ENCODE measurements at places on chromosomes 2 and 18. TPM values are rescaled to one million over a fixed set of nuclear protein-coding genes. Genes with fewer than 3 reads are reported as not detected.

GRCh38 chr2:132754392-132754791, 84.4 kb upstream of the LYPD1 start:
- ATAC-seq, result no peak

GRCh38 chr2:95044601-95045000, 19.1 kb downstream of the MAL start:
- ATAC-seq, result no peak

GRCh38 chr18:24064391-24065100, 50.0 kb downstream of the TTC39C start:
- ATAC-seq, result peak; percentile 35

DNA sequence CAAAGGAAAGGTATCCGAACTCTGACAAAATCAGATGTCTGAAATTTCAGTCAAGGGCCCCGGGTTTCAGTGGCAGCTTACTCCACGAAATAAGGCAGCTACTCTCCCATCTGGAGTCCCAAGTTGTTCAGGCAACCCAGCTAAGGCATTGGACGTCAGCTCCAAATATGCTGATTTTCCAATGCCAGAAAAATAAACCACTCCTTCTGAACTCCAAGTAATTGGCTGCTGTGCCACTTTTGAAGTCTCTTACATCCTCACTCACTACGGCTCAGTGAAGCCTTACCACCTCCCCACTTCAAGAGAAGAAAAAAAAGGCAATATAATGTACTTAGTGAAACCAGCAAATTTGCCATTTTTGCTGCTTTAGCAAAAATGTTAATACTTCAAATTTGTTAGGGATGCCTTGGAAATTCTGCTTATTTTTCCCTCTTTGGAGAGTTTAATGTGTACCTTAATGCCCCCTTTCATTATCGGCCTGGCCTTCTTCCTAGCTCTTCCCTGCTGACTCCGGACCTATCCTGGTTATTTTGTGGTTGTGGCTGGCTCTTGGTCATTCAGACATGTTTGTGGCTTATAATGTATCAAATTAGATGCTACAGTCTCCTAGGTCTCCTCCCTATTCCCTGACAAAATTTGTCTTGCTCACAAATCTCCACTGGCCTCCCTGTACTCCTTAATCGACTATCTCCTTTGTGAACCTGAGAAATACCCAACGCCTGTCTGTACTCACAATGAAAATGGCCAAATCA, 589.2 kb upstream of the ZEB2 start:
- no peak for ATAC-seq

The GNAL gene
- 8.8 TPM for total RNA-seq

The GAD1 gene
- 1.1 TPM for total RNA-seq

The IL1B gene
- 4.1 TPM for total RNA-seq
